Kidney glomerular epithelial cell (primary cell): ENCODE measurements at places on chromosomes 2 and 18.
A peak's percentile ranks its signal among the peaks of the same experiment; 100 is the strongest.

DNA sequence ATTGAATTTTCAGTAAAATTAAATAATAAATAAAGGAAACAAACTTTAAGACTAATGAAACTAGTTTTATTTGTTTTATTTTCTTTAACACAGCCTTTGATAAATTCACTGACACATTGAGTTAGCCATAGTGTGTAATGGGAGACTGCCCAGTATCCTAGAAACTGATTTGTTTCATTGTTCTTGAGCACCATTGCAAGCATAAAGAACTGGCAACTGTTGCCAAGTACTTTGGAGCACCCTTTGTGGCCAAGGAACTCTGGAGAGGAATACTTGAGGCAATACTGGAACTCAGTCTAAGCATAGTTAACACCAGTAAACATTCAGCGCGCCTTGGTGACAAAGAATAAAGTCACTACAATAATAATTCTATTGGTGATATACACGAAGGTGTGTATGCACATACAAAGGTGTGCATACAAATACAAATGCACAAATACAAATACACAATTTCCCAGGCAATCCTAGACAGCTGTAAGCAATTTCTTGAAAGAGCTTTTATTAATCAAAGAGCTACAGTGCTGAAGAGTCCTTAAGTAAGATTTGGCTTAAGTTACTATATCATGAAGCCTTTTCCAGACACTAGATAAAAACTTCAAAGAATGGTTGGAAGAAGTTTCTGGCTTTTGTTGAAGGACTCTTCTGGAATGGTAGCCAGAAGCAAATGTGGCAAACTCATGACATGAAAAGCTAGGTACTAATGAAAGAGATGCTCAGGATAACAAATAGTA, 1371.2 kb downstream of the LRP1B start:
- no peak for DNase-seq

- DNase-seq: peak; percentile 28
Measured at GRCh38 chr2:67389286-67389685, 7.8 kb upstream of the ETAA1 start.

- DNase-seq: no peak
Measured at GRCh38 chr2:42888321-42889245, 96.2 kb upstream of the HAAO start.

DNA sequence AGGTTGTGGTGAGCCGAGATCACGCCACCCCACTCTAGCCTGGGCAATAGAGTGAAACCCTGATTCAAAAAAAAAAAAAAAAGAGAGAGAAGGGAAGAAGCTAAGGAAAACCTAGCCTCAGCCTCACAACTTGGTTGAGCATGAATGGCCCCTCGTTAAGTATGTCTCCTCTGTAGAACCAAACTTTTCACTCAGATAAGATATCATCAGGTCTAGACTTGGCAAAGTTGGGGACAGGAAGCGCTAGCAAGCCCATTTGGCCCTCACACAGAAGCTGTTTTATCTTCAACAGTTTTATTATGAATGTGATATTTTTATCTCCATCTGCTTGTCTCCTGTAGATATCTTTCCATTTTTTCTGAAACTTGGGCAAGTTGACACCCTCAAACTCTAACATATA, 3.5 kb upstream of the ASXL2 start:
- DNase-seq: no peak

DNA sequence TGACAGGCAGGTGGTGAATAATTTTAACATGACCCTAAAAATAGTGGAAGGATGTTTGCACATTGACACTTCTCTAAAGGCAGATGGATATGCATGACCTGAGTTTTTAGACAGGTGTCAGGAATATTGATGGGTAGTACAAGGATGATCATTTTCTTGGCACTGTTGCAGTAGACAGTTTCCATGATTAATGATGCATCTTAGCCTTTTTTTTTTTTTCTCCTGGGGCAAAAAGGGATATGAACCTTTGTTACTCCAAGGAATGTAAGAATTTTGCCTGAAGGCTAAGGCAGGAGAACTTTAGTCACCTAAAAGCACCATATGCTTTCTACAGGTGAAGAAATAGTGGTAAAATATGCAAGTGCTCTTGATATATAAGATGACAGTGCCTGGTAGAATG, 136.3 kb upstream of the CAVIN2 start:
- DNase-seq: peak; percentile 2

- no peak for DNase-seq
Measured at GRCh38 chr2:125085904-125086303, 1060.8 kb downstream of the CNTNAP5 start.

- DNase-seq: no peak
Measured at GRCh38 chr2:241796209-241796608, 12.8 kb upstream of the NEU4 start.

GRCh38 chr18:22778996-22779395, 154.1 kb upstream of the RBBP8 start:
- DNase-seq: no peak

- DNase-seq: no peak
Measured at GRCh38 chr18:7467708-7468466, 99.2 kb upstream of the PTPRM start.

DNA sequence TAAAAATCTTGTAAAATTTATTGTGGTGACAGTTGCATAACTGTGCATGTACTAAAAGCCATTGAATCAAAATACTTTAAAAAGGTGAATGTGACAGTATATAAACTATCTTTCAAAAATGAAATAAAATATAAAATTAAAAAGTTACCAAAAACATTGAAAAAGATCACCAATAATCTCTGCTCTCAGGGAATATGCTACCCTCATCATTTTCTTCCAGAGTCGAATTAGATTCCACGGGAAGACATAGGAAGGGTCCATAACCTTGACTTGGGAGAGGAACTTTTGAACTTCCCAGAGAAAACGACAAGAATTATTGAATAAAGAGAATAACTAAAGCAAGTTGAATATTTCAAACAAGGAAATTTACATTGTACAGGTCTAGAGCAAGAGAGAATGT, 649.5 kb downstream of the NUP35 start:
- DNase-seq: no peak

GRCh38 chr18:6476190-6476589, 61.5 kb upstream of the L3MBTL4 start:
- DNase-seq: no peak

DNA sequence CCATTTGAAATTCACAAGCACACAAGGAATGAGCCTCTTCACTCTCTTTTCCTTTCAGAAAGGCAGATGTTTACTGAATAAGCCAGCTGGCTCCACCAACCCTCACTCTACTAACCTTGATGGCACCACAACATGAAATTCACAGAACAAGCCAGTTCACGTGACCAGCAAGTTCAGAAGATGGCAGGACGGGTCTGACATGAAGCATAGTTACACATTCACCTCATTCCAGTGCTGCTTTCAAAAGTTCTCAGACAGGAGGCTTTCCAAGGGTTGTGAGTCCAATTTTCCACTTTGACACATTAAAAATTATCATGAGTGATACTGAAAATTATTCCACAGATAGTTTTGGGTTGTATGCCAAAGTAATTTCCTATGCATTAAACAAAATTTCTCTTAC, 74.2 kb upstream of the MBOAT2 start:
- no peak for DNase-seq

DNA sequence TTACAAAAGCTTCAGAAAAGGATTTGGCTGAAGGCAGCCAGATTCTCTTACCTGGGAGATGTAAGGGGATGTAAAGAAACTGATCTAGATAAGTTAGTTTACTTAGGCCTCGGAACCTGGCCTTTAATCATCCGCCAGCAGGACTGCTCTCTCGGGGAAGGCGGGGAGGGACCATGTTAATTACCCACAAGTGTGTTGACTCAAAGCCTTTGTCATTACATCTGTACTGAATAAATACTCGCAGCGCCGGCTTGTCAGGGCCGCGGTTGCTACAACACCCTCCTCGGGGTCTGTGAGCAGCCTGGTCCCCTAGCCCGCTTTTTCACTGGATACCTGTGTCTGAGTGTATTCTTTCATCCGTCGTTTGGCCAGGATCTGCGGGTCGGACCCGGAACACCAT, 6.7 kb downstream of the CHMP3 start:
- no peak for DNase-seq

DNA sequence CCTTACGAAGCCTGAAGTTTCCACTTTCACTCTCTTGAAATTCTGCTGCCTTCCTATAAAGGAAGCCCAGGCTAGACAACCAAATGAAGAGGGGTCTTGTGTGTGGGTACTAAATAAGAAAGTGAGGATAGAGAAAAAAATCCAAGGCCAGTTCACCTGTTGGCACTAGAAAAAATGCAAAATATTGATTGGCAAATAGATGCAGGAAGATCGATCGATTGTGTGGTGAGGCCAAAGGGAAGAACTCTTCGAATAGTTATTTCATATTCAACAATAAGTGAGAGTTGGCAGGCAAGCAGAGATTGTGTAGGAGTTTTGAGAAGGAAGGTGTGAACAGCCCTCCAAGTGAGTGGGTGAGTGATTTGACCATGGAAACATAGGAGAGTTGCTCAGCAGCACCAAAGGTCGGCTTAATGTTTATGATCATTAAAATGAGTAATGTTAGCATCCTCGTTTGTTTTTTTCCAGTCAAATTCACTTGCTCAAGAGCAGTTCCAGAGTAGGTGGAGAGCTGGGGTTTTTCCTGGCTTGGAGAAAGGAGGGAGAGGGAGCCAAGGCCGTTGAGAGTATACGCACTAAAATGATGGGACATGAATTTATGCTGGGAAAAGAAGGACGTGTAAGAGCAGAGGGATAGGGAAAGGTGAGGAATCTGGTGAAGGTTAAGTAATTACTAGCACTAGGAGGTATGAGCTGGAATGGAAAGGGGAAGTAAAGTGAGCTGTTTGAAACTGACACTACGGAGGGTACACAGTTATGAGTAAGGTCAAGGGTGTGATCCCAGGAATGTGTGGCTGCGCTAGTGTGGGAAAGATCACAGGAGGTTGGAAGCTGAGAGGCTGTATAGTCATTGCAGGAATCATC, 1.1 kb upstream of the NAPG start:
- peak; percentile 92 for DNase-seq

- DNase-seq: no peak
Measured at GRCh38 chr2:196534495-196534894, 105.0 kb upstream of the CCDC150 start.

- DNase-seq: no peak
Measured at GRCh38 chr2:45664635-45665261, 13.3 kb downstream of the PRKCE start.

DNA sequence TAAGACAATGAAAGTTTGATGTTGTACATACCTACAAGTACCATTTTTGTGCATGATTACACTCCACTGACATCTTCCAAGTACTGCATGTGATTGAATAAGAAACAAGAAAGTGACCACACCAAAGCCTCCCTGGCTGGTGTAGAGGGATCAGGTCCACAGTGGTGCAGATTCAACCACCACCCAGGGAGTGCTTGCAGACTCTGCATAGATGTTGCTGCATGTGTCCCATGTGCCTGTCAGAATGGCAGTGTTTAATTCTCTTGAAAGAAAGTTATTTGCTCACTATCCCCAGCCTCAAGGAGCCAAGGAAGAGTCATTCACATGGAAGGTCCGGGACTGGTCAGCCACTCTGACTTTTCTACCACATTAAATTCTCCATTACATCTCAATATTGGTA, 114.5 kb downstream of the MMADHC start:
- no peak for DNase-seq

- no peak for DNase-seq
Measured at GRCh38 chr2:241649404-241649803, 11.9 kb downstream of the ATG4B start.

DNA sequence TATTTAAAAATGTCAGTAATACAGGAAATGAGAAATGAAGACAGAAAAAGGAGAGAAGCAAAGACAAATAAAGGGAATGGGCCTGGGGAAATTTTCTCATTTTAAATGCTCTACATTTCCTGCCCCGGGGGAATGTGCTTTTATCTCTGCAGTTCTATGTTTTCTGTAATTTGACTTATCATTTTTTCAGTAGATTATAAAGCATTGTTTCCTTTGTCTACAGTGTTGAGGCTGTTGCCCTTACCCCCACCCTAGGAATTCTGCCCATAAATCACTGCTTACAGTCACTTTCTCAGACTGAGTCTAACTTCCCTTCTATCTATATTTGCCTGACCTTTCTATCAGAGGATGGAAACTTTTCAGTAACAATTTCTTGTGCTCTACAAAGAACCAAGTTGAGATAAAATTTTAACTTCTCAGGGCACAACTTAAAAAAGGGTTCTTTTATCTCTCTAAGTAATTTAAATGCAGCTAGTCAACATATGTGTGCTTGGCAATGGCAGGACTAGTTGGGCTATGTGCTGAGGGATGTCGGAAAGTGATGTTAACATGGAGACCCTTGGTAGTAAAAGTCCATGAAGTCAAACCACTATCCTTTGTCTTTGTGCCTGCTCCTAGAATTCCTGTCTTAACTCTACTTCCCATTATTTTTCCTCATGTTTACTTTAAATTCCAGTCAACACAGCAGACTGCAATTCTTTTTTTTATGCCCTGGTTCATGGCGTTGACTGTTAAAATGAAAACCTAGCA, 146.5 kb upstream of the MMADHC start:
- peak; percentile 75 for DNase-seq

- DNase-seq: no peak
Measured at GRCh38 chr2:219562049-219563020, 9.0 kb downstream of the OBSL1 start.

DNA sequence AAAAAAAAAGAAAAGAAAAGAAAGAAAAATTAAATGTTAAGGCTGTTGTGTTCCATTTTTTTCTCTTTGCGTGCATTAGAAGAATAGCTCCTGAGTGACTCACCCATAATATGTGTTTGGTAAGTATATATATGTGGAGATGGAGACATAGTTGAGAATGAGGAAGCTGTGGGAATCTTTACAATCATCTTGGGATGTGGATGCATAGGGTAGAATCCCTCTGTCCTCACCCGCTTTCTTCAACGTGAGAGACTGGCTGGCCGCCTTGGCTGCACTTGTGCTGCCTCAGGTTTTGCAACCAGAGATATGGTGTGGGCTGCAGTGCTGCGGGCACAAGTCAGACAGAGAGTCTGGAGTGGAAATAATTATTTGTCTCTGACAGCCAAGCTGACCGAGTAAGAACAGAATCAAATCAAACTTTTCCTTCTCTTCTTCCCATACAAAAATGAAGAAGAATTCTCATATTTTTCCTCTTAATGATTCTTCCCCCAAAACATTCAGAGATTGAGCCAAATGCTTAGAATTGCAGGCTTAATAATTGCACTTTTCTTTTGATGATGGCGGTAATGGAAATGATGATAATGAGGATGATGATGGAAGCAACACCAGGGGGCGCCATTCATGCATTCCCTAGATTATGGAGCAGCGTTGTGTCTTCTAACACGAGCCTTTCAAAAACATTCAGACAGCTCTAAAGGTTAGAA, 48.5 kb downstream of the SERPINB7 start:
- no peak for DNase-seq

DNA sequence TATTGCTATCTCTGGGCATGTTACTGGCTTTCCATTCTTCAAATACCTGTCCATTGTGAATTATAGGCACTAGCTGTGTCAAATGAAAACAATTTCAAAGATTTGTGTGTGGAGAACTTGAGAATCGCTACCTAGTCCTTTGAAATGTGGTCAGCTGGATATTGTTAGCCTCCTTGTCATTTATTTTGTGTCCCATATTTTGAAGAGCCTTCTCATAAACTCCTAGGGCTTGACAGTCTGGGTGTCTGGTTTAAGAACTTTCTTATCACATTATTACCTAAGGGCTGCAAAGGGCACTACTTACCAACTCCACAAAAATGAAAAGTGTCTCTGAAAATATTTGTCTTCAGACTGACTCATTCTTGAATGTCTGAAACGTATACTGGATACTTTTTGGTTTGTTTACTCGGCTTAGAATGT, 50.2 kb downstream of the COL4A3 start:
- DNase-seq: peak; percentile 35

- no peak for DNase-seq
Measured at GRCh38 chr2:111100087-111100764, 20.5 kb upstream of the BCL2L11 start.
